Tibial artery (tissue), 4 donors: ENCODE measurements at places on chromosomes 6 and 20.

- no peak overlapping the region for H3K27ac ChIP-seq
- no peak overlapping the region for H3K4me3 ChIP-seq
- no peaks in the 10 kb centered on the region for H3K27me3 ChIP-seq
Observed at GRCh38 chr6:87806099-87806498, 104.1 kb upstream of the AKIRIN2 start.

DNA sequence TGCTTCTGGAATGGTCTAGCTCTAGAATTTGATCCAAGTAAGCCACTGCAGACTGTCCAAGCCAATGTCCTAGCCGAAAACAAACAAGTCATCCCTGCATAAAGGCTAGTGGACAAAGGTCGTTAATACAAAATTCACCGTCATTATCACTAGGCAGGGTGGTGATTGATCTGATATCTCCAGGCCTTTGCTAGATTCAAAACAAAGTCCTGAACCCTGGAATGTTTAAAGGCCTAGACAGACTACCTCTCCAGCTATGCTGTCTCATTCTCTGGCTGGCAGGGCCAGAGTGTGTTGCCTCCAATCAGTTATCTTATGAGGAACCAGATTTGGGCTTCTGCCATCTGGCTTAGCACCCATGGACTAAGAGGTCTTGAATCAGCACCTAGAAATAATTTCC lies 38.3 kb downstream of the MAP7 start:
- no peaks in the 10 kb centered on the region for H3K27me3 ChIP-seq
- H3K27ac ChIP-seq, result no peak overlapping the region

- DNase-seq, result no peak
- H3K27me3 ChIP-seq, result no peaks in the 10 kb centered on the region
- no peak overlapping the region for H3K27ac ChIP-seq
- H3K4me1 ChIP-seq, result no peaks in the 10 kb centered on the region
- H3K36me3 ChIP-seq, result no peaks in the 10 kb centered on the region
- no peak overlapping the region for H3K4me3 ChIP-seq
Observed at GRCh38 chr6:55069132-55069781, 105.1 kb upstream of the HCRTR2 start.

GRCh38 chr20:20024942-20025341 lies 7.8 kb downstream of the NAA20 start:
- H3K4me3 ChIP-seq, result no peak overlapping the region
- H3K36me3 ChIP-seq, result peaks cover 33% of the 10 kb centered on the region
- H3K27me3 ChIP-seq, result no peaks in the 10 kb centered on the region
- peaks cover 4% of the 10 kb centered on the region for H3K4me1 ChIP-seq
- no peak overlapping the region for H3K27ac ChIP-seq
- no peak for DNase-seq

GRCh38 chr6:159308198-159308597 lies 139.0 kb downstream of the FNDC1 start:
- DNase-seq, result no peak
- no peaks in the 10 kb centered on the region for H3K36me3 ChIP-seq
- no peak overlapping the region for H3K4me3 ChIP-seq
- no peaks in the 10 kb centered on the region for H3K27me3 ChIP-seq
- no peak overlapping the region for H3K27ac ChIP-seq

DNA sequence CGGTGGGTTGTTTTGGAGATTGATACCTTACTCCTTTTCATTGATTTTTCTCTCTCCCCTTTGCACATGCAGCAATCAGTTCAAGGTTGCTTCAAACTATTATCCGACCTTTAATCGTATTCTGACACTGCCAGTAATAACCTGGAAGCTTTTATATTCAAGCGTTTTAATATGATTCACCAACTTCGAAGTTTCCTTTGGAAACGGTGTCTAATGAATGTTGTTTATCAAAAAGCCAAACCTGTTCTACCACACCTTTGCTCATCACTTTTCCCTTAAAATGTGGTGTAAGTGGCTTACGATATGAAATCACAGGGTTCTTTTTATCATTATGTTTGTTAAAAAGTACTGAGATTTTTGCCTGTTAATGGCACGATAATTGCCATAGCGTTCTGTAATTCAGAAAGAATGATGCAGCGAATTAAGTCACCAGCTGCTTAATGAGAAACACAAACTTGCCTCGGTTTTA lies 660 bp downstream of the STXBP5 start:
- DNase-seq, result no peak
- peaks cover 11% of the 10 kb centered on the region for H3K4me1 ChIP-seq
- no peaks in the 10 kb centered on the region for H3K27me3 ChIP-seq

- H3K4me3 ChIP-seq, result no peak overlapping the region
- H3K36me3 ChIP-seq, result no peaks in the 10 kb centered on the region
- no peaks in the 10 kb centered on the region for H3K4me1 ChIP-seq
- no peaks in the 10 kb centered on the region for H3K27me3 ChIP-seq
- no peak overlapping the region for H3K27ac ChIP-seq
Observed at GRCh38 chr6:155399062-155399744, 56.4 kb downstream of the NOX3 start.

DNA sequence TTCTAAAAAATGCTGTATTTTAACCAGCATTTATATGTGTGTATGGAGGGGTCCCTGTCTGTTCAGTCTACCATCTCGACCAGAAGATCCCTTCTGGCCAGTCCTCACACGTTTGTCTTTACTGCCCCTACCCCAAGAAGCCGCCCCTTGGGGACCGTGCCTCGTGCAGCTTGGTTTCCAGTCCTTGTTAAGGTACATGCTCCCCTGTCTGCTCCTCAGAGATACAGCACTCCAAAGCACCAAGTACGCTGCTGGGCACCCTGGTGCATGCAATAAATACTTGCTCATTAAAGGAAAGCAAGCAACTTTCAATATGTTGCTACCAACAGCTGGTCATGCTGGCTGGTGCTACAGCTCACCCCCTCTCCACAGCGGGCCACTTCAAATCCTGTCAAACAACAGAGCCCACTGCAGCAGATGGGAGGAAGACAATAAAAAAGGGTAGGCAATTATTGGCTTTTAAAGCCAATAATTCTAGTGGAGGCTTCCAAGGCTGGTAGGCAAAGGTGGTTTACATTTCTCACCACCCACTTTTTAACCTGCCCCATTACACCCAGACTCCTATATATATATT lies 61.6 kb downstream of the PSMG4 start:
- no peak for DNase-seq
- H3K36me3 ChIP-seq, result no peaks in the 10 kb centered on the region
- no peaks in the 10 kb centered on the region for H3K27me3 ChIP-seq
- H3K4me1 ChIP-seq, result peaks cover 5% of the 10 kb centered on the region

DNA sequence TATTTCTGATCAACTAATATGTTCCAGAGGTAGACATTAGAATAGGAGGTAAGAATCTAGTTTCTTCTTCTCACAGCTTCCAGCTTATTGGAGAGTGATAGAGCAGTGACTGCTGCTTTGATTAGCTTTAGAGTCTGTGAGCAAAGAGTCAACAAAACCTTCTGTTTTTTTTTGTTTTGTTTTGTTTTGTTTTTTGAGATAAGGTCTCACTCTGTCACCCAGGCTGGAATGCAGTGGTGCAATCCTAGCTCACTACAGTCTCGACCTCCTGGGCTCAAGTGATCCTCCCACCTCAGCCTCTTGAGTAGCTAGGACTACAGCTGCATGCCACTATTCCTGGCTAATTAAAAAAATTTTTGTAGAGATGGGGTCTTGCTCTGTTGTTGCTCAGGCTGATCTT lies 39.3 kb downstream of the TSBP1 start:
- H3K27ac ChIP-seq, result no peak overlapping the region
- DNase-seq, result no peak
- no peak overlapping the region for H3K4me3 ChIP-seq
- H3K36me3 ChIP-seq, result no peaks in the 10 kb centered on the region
- H3K27me3 ChIP-seq, result no peaks in the 10 kb centered on the region
- H3K4me1 ChIP-seq, result no peaks in the 10 kb centered on the region

DNA sequence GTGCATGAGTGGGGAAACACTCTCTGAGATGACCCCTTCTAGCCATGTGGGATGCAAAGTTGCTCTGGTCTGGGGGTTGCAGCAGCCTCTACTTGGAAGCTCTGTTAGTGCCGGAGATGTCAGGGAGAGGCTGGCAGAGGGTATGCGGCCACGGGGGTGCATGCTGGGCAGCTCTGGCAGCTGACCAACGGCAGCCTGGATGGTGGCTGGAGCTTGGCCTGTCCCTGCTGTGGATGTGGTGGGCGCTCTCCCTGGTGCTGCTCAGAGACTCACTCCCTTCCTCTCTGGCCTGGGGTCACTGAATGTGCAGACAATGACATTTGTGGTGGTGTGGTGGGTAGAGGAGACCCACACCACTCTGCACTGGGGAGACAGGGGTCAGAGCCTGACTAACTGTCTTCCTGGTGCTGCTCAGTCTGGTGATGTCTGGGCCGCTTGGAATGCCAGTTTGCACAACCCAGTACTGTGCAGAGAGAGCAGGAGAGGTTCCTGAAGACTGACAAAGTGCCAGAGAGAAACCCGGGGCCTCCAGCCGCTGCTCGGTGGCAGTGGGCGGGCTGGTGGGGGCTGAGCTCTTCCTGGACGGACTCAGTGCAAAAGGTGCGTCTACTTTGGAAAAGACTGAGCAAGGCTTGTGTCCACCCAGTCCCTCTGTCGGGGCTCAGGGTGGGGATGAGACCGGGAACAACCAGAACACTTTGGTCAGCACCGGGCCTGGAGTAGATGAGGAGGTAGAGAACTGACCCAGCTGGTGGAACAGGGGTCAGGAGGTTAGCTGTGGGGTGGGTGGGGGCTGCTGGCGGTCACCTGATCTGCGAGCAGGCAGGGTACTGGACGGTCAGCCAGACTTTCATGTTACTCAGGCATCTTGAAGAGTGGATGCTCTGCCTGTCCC lies 2.7 kb downstream of the MYT1 start:
- no peaks in the 10 kb centered on the region for H3K36me3 ChIP-seq
- no peaks in the 10 kb centered on the region for H3K4me1 ChIP-seq
- no peak overlapping the region for H3K27ac ChIP-seq
- H3K27me3 ChIP-seq, result no peaks in the 10 kb centered on the region
